ENCODE measurements at places on chromosomes 5 and 9.

DNA sequence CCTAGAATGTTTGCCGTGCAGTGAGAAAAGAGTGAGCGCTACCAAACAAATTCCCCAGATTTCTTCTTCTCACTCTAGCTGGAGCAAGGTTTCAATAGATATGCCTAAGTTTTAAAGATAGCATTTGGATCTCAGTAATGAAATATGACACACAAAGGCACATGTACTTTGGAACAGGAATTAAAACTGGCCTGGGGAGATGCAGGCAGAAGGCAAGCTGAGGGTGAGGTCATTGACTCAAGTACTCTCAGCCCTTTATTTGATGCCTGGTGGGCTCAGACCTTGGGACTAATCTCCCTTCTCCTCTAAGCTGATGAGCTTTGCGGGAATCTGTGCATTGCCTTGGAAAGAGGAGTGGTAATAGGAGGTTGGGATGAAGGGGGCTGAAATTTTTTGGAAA is 323.3 kb upstream of the SLC30A5 start:
- DNase-seq = no peak

- DNase-seq = no peak
These were observed 721 bp upstream of the MAML1 start for GRCh38 chr5:179731791-179732411.

DNA sequence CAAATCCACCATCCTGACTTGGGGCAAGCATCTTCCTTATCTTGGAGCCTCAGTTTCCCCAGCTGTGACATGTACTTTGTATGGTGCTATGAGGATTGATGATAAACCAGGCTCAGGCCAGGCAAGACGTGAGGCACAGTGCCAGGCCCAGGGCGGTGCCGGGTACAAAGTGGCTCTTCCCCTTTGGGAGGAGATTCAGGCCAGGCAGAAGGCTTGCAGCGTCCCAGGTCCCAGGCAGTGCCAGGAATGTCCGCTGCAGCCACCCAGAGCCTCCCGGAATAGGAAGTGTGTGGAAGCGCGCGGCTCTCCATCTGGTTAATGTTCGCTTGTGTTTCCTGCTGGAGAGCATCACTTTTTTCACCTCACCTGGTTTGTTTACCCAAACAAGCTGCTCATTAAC is 12.6 kb upstream of the DENND1A start:
- DNase-seq = no peak

- DNase-seq = no peak
These were observed 38.0 kb upstream of the MROH2B start for GRCh38 chr5:41109186-41109585.

- DNase-seq = no peak
These were observed 245.4 kb downstream of the DENND1A start for GRCh38 chr9:123684393-123685149.

GRCh38 chr9:16321461-16322119 is 548.9 kb downstream of the BNC2 start:
- no peak for DNase-seq

DNA sequence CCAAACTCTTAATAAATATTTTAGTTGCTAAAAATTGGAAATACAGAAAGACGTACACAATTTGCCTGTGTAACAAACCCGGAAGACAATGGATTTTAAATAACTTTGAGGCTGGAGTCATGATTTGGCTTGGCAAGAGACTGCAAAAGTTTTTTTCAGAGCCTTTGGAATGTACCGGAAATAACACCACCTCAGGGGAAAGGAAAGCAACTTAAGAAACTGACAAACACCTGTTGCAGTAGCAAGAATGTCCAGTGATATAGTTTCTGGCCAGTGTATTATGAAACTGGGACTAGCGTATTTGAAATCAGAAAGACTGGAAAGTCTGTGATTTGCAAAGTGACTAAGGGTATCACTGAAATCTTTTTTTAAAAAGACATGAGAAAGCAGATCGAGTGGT is 842 bp downstream of the MUSK start:
- DNase-seq = no peak

- DNase-seq = no peak
These were observed 17.8 kb downstream of the FBXO38 start for GRCh38 chr5:148401604-148402003.

GRCh38 chr5:81639556-81639955 is 111.3 kb downstream of the SSBP2 start:
- no peak for DNase-seq

DNA sequence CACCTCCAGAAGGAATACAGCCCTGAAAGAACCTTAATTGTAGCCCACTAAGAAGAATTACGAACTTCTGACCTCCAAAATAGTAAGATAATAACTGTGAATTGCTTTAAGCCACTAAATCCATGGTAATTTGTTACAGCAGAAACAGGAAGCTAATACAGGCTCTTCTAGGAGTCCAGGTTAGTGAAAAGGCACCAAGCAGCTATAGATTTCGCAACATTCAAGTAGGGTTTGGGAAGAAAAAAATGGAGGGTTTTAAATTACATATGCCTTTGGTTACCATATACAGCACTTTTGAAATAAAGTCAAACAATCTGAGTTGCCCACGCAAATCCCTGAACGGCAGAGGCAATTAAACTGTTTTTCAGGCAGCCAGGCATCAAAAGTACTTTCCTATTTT is 1.7 kb upstream of the ACTL7A start:
- no peak for DNase-seq

DNA sequence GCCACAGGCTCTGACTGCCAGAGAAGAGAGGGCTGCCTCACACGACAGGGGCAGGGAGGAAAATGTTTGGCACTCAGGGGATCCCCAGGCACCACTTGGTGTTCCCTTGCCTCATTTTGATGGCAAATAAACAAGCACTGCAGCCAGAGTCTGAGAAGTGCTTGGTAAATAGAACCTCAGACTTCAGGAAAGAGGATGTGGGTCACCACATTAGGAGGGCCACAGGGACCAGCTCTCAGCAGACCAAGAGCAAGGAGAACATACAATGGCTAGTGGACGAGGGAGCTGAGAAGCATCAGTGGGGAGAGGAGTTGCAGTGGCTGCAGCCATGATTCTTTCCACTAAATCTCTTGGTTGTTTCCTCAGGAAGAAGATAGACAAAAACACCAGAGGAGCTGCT is 413.9 kb downstream of the GADD45G start:
- no peak for DNase-seq

DNA sequence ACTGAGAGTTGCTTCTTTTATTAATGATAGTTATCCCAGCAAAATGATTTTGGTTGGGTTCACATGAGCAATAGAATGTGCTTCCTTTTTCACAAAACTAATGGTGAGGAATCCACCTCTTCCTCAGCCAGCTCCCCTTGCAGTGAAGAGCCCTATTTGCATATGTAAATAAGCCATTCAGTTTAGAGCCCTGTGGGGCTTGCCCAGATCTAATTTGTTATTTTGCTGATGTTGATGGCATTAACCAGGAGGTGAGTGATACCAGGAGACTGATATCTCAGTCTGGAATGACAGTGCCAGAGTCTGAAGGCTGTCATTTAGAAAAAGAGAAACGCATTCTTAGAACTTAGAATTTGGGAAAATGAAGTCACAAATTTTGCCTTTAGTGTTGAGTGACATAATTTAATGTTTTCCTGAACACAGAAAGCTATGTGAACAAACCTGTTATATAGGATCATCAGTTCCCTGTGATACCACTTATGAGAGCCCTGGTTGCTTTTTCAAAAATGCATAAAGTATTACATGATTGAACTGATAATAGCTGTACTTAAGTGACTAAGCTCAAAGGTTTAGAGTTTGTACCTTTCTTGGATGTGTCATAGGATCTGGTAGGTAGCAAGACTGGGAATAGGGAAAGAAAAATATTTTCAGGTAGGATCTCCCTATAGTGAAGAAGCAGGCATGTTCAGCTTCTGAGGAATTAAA is 271.6 kb downstream of the MAST4 start:
- DNase-seq = no peak

DNA sequence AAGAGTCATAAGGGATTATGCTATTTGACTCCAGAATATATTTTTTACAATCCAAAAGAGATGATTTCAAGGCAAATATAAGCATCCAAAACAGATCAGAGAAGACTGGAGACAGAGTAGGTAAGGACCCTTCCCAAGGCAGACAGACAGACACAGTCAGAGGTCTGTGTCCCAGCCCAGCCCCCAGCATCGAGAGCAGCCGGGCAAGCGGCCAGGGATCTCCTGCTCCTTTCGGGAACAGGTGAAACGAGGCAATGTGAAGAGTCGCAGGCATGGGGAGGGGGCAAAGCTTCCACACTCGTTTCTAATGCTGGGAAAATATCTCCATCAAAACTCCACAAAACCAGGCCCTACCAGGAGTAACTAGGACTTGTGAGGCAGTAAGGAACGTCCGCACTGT is 5.8 kb downstream of the PAEP start:
- DNase-seq = no peak

GRCh38 chr9:33187519-33188218 is 20.5 kb upstream of the B4GALT1 start:
- no peak for DNase-seq

DNA sequence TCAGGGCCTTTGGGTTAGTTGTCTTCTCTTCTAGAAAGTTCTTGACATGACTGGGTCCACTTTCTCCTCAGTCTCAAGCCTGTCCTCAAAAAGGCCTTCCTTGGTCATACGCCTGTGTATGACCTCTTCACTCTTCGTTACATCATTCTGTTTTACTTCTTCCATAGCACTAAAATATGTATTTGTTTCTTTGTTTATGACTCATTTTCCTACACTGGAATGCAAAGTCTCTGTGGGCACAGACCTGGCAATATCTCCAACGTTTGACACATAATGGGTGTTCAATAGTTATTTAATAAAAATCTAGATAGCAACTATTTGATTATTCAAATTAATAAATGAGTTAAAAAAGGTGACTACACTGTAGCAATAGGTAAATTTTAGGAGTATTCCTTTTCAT is 85.1 kb downstream of the YIPF5 start:
- no peak for DNase-seq

DNA sequence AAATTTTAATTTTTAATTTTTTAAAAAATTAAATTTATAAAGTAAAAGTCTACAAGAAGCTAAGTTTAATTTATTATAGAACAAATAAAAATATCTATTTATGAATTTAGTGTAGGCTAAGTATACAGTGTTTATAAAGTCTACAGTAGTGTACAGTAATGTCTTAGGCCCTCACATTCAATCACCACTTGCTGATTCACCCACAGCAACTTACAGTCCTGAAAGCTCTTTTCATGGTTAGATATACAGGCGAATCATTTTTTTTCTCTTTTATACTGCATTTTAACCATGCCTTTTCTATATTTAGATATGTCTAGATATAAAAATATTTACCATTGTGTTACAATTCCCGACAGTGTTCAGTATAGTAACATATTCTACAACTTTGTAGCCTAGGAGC is 55.9 kb downstream of the PCSK1 start:
- no peak for DNase-seq

DNA sequence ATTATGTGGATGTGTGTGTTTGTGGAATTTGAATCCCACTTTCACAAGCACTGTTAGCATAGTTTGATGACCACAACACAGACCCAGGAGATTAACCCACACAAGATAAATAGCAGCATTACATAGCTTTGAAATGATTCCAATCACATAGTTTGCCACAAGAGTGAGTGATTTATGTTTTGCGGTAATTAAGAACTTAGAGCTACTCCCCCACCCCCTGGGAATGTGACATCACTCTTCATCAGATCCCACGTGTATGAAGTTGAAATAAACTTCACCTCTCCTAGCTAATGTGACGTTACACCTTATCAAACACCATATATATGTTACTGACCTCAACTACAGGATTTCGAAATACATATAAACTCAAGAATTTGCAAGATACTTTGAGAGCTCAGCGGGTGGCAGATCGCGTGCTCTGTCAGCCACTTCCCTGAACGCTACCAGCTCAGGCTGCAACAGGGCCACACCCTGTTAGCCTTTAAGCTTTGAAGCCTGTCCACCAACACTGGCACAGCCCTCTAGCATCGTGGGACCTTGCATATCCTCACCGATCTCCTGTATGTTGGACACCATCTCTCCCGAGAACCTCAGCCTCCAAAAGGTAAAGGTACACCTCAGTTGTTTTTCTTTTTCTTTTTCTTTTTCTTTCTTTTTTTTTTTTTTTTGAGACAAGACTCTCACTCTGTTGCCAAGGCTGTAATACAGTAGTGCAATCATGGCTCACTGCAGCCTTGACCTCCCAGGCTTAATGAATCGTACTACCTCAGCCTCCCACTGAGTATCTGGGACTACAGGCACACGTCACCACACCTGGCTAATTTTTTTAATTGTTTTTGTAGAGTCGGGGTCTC is 1.7 kb upstream of the AGTPBP1 start:
- no peak for DNase-seq
